Non-pigmented ciliary epithelial cell (primary cell): ENCODE measurements at places on chromosomes 1 and 21.
A peak's percentile ranks its signal among the peaks of the same experiment; 100 is the strongest.

DNA sequence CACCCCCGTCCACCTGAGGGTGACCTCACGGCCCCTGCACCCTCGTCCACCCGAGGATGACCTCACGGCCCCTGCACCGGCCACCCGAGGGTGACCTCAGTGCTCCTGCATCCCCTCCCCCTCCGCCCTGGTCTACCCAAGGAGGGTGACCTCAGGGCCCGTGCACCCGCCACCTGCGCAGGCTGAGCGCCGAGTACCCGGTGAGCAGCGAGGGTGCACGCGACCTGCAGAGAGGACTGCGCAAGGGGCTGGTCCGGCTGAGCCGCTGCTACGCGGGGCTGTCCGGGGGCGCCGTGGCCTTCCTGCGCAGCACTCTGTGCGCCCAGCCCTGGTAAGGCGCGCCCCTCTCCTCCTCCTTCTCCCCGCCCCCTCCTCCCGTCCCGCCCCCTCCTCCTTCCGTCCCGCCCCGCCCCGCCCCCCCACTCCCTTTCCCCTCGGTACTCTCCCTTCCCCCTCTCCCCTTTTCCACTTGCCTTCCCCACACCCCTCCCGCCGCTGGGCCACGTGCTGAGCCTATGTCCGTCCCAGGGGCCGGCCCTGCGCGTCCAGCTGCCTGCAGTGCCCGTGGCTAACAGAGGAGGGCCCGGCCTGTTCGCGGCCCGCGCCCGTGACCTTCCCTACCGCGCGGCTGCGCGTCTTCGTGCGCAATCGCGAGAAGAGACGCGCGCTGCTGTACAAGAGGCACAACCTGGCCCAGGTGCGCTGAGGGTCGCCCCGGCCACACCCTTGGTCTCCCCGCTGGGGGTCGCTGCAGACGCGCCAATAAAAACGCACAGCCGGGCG, 28.4 kb downstream of the TRIM11 start:
- DNase-seq, result peak; percentile 2

DNA sequence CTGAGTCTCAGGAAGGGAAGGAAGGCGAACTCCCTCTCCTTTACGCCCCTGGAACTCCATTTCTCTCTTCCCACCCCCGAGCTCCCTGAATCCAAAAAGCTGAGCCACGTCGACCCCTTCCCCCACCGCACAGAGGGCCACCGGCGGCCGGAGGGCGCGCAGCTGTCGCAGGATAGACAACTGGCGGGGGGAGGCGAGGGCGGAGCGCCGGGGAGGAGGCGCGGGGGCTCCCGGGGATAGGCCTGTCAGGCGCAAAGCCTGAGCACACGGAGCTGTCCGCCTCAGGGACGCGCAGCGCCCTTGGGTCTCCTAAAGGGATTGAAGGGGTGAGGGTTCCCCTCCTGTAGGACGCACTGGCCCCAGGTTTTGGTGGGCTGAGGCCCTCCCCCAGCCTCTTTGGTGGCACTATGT, 752 bp upstream of the ACTA1 start:
- no peak for DNase-seq

- no peak for DNase-seq
Measured at GRCh38 chr1:203117611-203118575, 9.6 kb upstream of the ADORA1 start.

- DNase-seq, result no peak
Measured at GRCh38 chr21:34201001-34201400, 127.6 kb downstream of the MRPS6 start.

- DNase-seq, result no peak
Measured at GRCh38 chr1:84488107-84488506, 9.0 kb downstream of the RPF1 start.

GRCh38 chr1:95028954-95029353, 43.8 kb downstream of the ALG14 start:
- DNase-seq, result no peak

DNA sequence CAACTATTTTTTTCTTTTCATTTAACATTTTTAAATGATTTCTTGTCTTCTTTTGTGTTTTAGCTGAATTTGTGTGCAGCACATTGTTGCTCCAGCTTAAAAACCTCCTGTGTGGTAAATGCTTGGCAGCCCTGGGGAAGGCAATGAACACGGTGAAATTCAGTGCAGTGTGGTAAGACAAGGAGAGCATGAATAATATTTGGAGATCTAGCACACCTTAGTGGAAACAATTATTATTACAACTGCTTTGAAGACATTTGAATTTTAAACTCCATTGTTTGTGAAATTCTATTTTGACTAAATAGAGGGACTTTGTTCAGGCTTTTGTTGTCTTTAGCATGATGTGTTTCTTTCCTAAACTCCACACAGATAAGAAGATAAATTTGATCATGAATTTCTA, 242.6 kb upstream of the CXADR start:
- peak; percentile 10 for DNase-seq

DNA sequence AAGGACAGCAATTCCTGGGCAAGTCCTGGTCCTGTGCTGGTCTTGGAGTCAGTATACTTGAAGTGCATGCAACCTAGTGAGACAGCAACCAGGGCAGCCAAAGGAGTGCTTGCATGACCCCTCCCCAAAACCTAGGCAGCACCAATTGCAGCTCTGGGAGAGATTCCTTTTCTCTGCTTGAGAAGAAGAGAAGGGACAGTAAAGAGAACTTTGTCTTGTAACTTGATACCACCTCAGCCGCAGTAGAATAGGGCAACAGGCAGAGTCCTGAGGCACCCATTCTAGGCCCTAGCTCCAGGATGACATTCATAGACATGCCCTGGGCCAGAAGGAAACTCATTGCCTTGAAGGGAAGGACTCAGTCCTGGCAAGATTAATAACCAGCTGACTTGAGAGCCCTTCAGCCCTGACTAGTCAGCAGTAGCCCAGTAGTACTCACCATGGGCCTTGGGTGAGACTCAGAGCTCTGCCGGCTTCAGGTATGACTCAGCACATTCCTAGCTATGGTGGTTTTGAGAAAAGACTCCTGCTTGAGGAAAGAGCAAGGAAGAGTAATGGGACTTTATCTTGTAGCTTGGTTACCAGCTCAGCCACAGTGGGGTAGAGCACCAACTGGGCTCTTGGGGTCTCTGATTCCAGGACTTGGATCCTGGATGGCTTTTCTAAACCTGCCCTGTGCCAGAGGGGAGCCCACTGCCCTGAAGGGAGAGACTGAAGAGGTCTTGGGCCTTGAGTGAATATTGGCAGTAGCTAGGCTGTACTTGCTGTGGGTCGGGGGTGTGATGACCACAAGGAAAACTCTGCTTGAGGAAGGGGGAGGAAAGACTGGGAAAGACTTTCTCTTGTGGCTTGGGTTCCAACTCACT, 51.7 kb upstream of the ACADM start:
- DNase-seq, result peak; percentile 82

- DNase-seq, result no peak
Measured at GRCh38 chr1:62068978-62069377, 125.7 kb upstream of the L1TD1 start.

DNA sequence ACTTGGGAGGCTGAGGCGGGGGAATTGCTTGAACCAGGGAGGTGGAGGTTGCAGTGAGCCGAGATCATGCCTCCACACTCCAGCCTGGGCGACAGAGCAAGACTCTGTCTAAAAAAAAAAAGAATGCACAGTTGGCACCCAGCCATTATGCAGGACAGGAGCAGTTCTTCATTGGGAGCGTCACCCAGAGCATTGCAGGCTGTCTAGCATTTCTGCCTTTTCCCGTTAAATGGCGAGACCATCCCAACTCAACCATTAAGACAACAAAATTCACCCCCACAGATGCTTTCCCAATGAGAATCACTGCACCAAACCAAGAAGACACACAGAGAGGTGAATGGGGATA, 105.8 kb downstream of the EDEM3 start:
- no peak for DNase-seq
